ENCODE measurements at places on chromosomes 3 and 15.

DNA sequence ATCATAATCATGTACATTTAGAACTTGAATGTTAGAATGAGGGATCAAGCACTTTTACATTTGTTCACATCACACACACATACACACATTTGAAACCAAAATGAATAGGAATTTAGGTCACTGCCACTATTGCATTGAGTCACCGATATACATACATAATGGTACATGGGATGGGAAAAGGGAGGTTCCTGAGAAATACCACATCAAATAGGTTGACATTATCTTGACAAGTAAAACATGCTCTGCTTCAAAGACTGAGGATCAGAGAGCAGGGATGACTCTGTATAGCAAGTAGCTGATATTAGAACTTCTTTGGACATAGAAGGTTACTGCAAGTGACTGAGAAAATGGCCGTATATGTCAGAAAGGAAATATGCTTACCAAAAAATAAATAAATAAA lies 847.2 kb downstream of the PLOD2 start:
- no peak for DNase-seq
- no peaks in the 10 kb centered on the region for H3K27me3 ChIP-seq
- no peaks in the 10 kb centered on the region for H3K36me3 ChIP-seq
- H3K4me1 ChIP-seq, result no peaks in the 10 kb centered on the region

- no peaks in the 10 kb centered on the region for H3K4me1 ChIP-seq
- no peak overlapping the region for H3K4me3 ChIP-seq
- DNase-seq, result no peak
Observed at GRCh38 chr3:117921411-117921810, 1113.2 kb downstream of the IGSF11 start.

DNA sequence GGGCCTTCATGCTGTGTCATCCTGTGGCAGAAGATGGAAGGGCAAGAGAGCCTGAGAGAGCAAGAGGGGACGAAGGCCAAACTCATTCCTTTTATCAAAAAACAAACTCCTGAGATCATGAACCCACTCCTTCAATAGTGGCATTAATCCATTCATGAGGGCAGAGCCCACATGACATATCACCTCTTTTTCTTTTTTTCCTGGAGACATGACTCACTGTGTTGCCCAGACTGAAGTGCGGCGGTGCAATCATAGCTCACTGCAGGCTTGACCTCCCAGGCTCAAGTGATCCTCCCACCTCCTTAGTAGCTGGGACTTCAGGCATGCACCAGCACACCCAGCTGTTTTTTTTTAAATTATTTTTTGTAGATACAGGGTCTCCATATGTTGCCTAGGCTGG lies 92.0 kb upstream of the RNU6-1 start:
- H3K27ac ChIP-seq, result no peak overlapping the region
- DNase-seq, result no peak
- no peaks in the 10 kb centered on the region for H3K36me3 ChIP-seq
- no peaks in the 10 kb centered on the region for H3K4me1 ChIP-seq

DNA sequence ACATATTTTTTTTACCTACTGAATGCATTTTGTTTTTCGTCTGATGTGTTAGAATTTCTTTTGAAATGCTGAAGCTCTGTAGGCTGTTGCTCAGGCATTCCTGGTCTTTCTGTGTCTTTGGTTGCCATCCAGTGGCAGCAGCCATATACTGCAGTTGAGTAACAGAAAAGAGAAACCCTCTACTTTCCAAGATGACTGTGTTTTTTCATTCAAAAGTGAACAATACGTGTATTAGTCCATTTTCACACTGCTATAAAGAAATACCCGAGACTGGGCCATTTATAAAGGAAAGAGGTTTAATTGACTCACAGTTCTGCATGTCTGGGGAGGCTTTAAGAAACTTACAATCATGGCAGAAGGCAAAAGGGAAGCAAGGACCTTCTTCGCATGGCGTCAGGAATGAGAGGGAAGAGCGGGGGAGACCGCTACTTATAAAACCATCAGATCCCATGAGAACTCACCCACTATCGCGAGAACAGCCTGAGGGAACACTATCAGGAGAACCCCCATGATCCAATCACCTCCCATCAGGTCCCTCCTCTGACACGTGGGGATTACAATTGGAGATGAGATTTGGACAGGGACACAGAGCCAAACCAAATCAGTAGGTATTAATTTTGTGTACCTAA lies 4.7 kb upstream of the GOLGA8B start:
- H3K4me3 ChIP-seq, result no peak overlapping the region
- H3K4me1 ChIP-seq, result no peaks in the 10 kb centered on the region
- DNase-seq, result peak; percentile 39
- no peaks in the 10 kb centered on the region for H3K27me3 ChIP-seq
- H3K27ac ChIP-seq, result no peak overlapping the region

DNA sequence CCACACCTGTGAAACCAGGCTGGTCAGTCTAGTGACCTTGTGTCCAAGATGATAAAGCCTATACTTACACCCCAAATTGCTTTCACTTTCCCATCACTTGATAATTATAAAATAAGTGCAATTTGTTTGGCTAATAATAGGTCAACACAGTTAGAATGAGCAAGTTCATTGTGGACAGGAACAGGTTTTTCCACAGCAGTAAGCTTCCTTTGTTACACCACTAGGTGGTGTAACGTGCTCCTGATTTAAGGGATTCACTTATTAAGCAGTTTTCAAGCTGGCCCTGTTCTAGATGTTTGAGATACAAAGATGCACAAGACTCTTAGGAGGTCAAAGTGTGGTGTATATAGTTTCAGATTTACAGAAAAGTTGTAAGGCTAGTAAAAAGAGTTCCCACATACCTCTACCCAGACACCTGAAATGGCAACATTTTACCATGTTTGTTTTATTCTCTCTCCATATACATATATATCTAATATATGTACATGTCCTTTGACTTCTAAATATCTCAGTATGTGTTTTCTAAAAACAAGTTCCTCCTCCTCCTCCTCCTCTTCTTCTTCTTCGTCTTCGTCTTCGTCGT lies 6.8 kb upstream of the MFSD1 start:
- H3K27me3 ChIP-seq, result no peaks in the 10 kb centered on the region
- no peak overlapping the region for H3K27ac ChIP-seq
- H3K36me3 ChIP-seq, result no peaks in the 10 kb centered on the region
- no peak for DNase-seq

- no peaks in the 10 kb centered on the region for H3K27me3 ChIP-seq
- no peak overlapping the region for H3K27ac ChIP-seq
- no peak for DNase-seq
Observed at GRCh38 chr15:41961001-41961518, 11.3 kb downstream of the EHD4 start.

DNA sequence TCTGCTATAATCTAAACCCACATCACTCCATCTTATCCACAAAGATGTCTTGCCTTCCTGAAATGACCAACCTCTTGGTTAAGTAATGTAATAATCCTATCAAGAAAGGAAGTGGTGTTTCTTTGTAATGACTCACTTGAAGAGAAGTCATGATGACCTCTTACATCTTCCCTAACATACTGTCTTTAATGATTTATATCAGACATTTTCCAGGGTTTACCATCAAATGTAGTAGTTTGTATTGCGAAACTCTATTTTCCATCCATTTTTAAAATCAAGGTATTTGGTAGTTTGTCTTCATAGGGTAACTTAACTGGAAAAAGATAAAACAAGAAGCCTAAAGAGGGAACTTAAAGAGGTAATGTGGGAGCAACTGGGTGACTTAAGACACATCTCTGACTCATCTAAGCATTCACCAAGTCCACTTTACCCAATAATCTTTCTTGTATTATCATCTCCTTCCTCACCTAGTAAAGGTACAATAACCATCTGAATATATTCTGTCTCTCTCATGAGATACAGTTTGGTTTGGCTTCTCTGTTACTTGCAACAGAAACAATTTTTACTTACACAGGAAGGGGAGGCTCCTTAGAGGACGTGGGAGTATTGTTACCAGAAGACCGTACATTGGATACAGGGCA lies 5.7 kb upstream of the MAPK6 start:
- DNase-seq, result no peak
- H3K27ac ChIP-seq, result no peak overlapping the region
- no peaks in the 10 kb centered on the region for H3K36me3 ChIP-seq
- H3K27me3 ChIP-seq, result no peaks in the 10 kb centered on the region

GRCh38 chr3:19934098-19934566 lies at the start of gene EFHB:
TSS of gene EFHB (minus strand) at chr3:19934217. CDS start at chr3:19934018, 199 bp downstream.
- H3K36me3 ChIP-seq, result no peaks in the 10 kb centered on the region
- H3K27me3 ChIP-seq, result no peaks in the 10 kb centered on the region
- H3K27ac ChIP-seq, result no peak within 1 kb of the TSS
- no peak within 1 kb of the TSS for H3K4me3 ChIP-seq

DNA sequence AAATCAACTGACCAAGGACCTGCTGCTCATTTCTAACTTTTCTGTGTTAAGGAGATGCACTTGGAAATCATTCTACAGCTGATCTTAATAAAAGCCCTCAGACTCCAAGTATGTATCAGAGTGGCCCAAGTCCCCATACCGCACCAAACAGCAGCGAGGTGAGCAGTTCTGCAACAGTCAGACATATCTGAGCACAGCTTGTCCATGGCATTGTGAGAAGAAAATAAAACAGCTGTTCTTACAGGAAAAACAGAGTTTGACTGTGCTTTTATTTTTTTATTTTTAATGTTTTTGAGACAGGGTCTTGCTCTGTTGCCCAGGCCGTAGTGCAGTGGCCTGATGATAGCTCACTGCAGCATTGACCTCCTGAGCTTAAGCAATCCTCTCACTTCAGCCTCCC lies 131.8 kb downstream of the ADAMTS9 start:
- no peaks in the 10 kb centered on the region for H3K4me1 ChIP-seq
- no peak overlapping the region for H3K27ac ChIP-seq
- no peaks in the 10 kb centered on the region for H3K36me3 ChIP-seq
- no peak for DNase-seq
- H3K4me3 ChIP-seq, result no peak overlapping the region
- H3K27me3 ChIP-seq, result no peaks in the 10 kb centered on the region

DNA sequence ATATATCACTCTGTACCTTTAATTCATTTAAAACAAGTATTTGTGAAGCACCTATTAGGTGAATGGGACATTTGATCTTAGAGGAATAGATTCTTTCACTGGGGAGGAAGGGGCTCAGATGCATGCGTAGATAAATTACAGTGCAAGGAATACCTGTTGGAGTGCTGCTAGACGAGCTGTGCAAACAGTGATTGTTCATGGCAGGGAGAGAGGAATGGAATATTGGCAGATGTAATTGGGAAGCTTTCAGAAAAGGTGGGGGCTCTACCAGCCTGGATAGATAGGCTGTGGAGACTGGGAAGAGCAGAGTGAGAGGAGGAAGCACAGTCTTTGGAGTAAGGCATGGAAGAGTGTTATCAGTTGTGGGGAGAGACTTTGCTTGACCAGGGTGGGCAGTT lies 116.8 kb downstream of the AKAP13 start:
- no peak overlapping the region for H3K27ac ChIP-seq
- no peak overlapping the region for H3K4me3 ChIP-seq
- peaks cover 28% of the 10 kb centered on the region for H3K4me1 ChIP-seq

GRCh38 chr15:91263632-91264531 lies 163.8 kb downstream of the SV2B start:
- no peaks in the 10 kb centered on the region for H3K4me1 ChIP-seq
- no peaks in the 10 kb centered on the region for H3K36me3 ChIP-seq
- H3K27me3 ChIP-seq, result no peaks in the 10 kb centered on the region

- H3K27me3 ChIP-seq, result no peaks in the 10 kb centered on the region
- H3K4me1 ChIP-seq, result no peaks in the 10 kb centered on the region
- DNase-seq, result no peak
- no peak overlapping the region for H3K4me3 ChIP-seq
Observed at GRCh38 chr3:96027718-96028117, 786.7 kb upstream of the EPHA6 start.

DNA sequence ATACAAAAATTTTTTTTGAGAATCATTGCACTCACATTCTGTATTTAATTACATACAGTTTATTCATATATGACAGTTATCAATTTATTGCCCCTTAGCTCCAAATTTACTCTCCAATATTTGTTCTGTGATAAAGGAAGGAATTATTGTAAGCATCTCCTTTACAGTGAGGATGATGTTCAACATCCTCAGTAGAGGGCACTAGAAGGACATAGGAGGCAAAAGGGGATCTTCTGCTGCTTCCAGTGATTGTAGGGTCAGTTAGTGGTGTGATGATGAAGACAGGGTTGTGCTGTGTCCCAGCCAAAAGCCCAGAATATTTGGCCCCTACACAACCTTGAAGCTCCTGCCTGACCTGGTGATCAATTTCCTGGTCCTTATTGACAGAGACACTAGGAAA lies 89.9 kb upstream of the DCBLD2 start:
- no peak for DNase-seq
- no peaks in the 10 kb centered on the region for H3K27me3 ChIP-seq
- no peaks in the 10 kb centered on the region for H3K4me1 ChIP-seq
- H3K27ac ChIP-seq, result no peak overlapping the region
- H3K36me3 ChIP-seq, result no peaks in the 10 kb centered on the region

GRCh38 chr15:70283511-70283910 lies 185.8 kb upstream of the TLE3 start:
- H3K27me3 ChIP-seq, result no peaks in the 10 kb centered on the region
- DNase-seq, result no peak
- no peak overlapping the region for H3K4me3 ChIP-seq
- no peak overlapping the region for H3K27ac ChIP-seq
- H3K4me1 ChIP-seq, result no peaks in the 10 kb centered on the region
- no peaks in the 10 kb centered on the region for H3K36me3 ChIP-seq

GRCh38 chr3:50189989-50190388 lies 1.4 kb upstream of the GNAT1 start:
- no peak overlapping the region for H3K27ac ChIP-seq
- DNase-seq, result no peak
- H3K4me1 ChIP-seq, result peaks cover 13% of the 10 kb centered on the region
- H3K36me3 ChIP-seq, result no peaks in the 10 kb centered on the region

DNA sequence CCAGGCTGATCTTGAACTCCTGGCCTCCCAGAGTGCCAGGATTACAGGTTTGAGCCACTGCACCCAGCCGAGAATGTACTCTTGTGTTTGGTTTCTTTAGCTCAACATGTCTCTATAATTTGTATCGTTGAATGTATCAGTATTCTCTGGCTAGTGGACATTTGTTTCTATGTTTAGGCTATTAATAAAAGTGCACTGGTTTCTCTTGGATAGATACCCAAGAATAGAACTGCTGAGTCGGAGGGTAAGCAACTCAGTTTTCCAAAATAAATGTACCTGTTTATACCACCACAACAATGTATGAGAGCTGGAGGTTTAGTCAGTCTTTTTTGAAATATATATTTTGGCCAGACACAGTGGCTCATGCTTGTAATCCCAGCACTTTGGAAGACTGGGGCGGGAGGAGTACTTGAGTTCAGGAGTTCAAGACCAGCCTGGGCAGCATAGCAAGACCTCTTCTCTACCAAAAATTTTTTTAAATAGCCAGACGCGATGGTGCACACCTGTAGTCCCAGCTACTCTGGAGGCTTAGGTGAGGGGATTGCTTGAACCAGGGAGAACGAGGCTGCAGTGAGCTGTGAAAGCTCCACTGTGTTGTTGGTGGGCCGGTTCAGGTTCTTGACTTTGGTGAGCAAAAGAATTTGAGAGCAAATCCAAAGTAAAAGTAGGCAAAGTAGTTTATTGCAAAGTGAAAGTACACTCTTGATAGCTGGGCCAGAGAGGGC lies 7.7 kb upstream of the IVD start:
- H3K4me3 ChIP-seq, result no peak overlapping the region
- H3K4me1 ChIP-seq, result peaks cover 8% of the 10 kb centered on the region
- no peaks in the 10 kb centered on the region for H3K27me3 ChIP-seq
- no peak overlapping the region for H3K27ac ChIP-seq

Data from naive thymus-derived CD4-positive, alpha-beta T cell (primary cell).